ENCODE measurements at places on chromosomes 5 and 9.

GRCh38 chr9:31377358-31377757 lies 1007.1 kb upstream of the ACO1 start:
- DNase-seq: no peak

DNA sequence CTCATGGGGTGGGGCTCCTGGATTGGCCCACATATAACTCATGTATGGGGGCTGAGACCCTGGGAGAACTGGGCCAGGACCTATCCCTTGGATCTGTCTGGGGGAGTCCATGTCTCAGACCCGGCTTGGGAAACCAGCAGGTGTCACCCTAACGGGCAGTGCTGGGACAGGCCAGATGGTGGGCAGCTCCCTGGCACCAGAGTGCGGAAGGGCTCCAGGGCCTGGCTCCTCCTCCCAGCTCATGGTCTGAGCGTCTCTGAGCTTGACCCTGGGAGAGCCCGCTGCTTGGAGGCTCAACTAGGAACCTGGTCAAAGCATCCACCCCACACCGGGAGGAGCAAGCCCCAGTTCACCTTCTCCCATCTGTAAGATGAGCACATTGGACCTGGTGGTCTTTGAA lies 15.5 kb upstream of the NCS1 start:
- DNase-seq: no peak

DNA sequence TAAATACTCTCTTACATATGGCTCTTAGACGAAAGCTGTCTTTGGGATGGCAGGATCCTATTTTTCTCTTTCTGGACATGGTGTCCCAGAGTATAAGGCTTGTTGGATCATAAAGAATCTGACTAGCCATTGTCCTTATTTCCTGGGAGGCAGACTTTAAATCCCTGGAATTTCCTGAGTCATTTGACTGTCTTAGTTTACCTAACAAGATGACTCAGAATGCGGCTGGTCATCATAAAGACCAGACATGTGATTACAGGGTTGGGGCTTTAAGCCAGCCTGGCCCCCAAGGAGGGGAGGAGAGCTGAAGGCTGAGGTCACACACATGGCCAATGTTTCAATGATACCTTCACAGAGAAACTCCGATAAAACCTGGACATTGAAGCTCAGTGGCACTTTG lies 37.2 kb downstream of the FAM240B start:
- DNase-seq: no peak

DNA sequence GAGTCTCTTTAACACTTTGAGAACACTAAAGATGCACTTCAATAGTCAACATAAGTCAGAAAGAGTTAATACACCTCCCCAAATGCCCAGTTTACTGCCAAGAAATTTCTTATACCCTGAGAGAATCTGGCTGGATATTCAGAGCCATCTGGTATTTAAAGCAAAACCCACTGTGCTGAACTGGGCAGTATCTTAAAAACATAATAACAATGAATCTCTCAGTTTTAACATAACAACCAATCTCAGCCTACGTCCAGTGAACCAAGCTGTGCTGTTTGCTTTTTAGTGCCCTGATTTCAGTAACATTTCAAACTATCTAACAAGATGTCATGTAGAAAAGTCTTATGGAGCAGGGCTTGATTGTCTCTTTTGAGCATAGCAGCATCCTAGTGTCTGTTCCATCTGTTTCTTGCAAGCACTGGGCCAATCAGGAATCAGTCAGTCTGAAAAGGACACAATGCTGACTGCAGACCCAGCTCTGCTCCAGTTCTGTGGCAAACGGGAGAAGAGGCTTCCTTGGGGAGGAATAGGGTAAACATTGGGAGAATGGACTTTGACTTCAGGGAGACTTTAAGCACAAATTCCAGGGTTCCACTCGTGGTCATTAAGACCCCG lies 43.6 kb upstream of the FAM81B start:
- DNase-seq: no peak

GRCh38 chr9:98097836-98098235 lies 21.2 kb downstream of the TRIM14 start:
- DNase-seq: peak; percentile 53
